ENCODE measurements at places on chromosomes 2 and 18. TPM values are rescaled to one million over a fixed set of nuclear protein-coding genes. Genes with fewer than 3 reads are reported as not detected.
A peak's percentile ranks its signal among the peaks of the same experiment; 100 is the strongest.

Gene INHBB
- not detected for total RNA-seq

Gene CACNB4
- total RNA-seq: 0.32 TPM

Gene ARHGAP25
- total RNA-seq: 95.9 TPM

Gene ACVR1
- 27.5 TPM for total RNA-seq

Gene GPR45
- not detected for total RNA-seq

Gene NOL4
- total RNA-seq: not detected

Gene SCN7A
- total RNA-seq: not detected

Gene CRACDL
- 0.16 TPM for total RNA-seq

Gene CENPO
- 54.8 TPM for total RNA-seq

- H3K4me1 ChIP-seq: peaks cover 6% of the 10 kb centered on the region
- ATAC-seq: no peak
- peaks cover 4% of the 10 kb centered on the region for H3K36me3 ChIP-seq
- H3K27me3 ChIP-seq: no peaks in the 10 kb centered on the region
These were observed 15.5 kb upstream of the IL1RN start for GRCh38 chr2:113111823-113112287.

GRCh38 chr18:65269375-65269774, 481.4 kb upstream of the CDH7 start:
- H3K27me3 ChIP-seq: no peaks in the 10 kb centered on the region
- H3K27ac ChIP-seq: no peak overlapping the region
- H3K4me1 ChIP-seq: no peaks in the 10 kb centered on the region
- no peak for ATAC-seq
- H3K36me3 ChIP-seq: no peaks in the 10 kb centered on the region
- H3K4me3 ChIP-seq: no peak overlapping the region

DNA sequence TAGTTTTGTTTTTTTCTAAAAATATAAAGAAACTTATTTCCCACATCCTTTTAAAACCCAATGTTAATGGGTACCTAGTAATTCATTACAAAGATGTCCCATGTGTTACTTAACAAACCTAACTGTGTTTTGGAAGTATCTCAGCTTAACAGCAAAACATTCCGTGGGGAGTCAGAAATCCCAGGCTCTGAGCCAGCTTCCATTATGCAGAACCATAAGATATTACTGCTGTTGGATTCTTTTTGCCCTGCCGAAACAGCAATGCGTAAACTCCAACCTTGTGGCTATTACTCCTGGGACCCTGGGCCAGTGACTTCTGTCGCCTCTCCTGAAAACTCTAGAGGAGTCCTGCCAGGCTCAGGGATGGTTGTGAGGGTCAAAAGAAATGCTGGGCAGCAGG, 174.1 kb downstream of the UXS1 start:
- H3K36me3 ChIP-seq: no peaks in the 10 kb centered on the region
- H3K4me3 ChIP-seq: no peak overlapping the region
- peaks cover 4% of the 10 kb centered on the region for H3K4me1 ChIP-seq
- ATAC-seq: no peak
- H3K27ac ChIP-seq: no peak overlapping the region

GRCh38 chr18:79528846-79529245, 133.1 kb downstream of the NFATC1 start:
- ATAC-seq: no peak
- no peak overlapping the region for H3K27ac ChIP-seq
- no peaks in the 10 kb centered on the region for H3K27me3 ChIP-seq
- peaks cover 16% of the 10 kb centered on the region for H3K4me1 ChIP-seq
- no peak overlapping the region for H3K4me3 ChIP-seq
- H3K36me3 ChIP-seq: peaks cover 55% of the 10 kb centered on the region

- no peak for ATAC-seq
- no peaks in the 10 kb centered on the region for H3K4me1 ChIP-seq
- H3K4me3 ChIP-seq: no peak overlapping the region
- no peaks in the 10 kb centered on the region for H3K36me3 ChIP-seq
- H3K27ac ChIP-seq: no peak overlapping the region
These were observed 82.8 kb downstream of the INHBB start for GRCh38 chr2:120428748-120429147.

- H3K27me3 ChIP-seq: no peaks in the 10 kb centered on the region
- peak overlapping the region; percentile 99 for H3K27ac ChIP-seq
- peak overlapping the region; percentile 94 for H3K4me3 ChIP-seq
- ATAC-seq: no peak
- H3K4me1 ChIP-seq: peaks cover 29% of the 10 kb centered on the region
These were observed 559 bp downstream of the MYL12A start for GRCh38 chr18:3248062-3248657.

- no peaks in the 10 kb centered on the region for H3K27me3 ChIP-seq
- ATAC-seq: no peak
- H3K4me1 ChIP-seq: no peaks in the 10 kb centered on the region
- H3K36me3 ChIP-seq: no peaks in the 10 kb centered on the region
- no peak overlapping the region for H3K27ac ChIP-seq
- no peak overlapping the region for H3K4me3 ChIP-seq
These were observed 113.6 kb downstream of the CDH2 start for GRCh38 chr18:28063271-28063761.

DNA sequence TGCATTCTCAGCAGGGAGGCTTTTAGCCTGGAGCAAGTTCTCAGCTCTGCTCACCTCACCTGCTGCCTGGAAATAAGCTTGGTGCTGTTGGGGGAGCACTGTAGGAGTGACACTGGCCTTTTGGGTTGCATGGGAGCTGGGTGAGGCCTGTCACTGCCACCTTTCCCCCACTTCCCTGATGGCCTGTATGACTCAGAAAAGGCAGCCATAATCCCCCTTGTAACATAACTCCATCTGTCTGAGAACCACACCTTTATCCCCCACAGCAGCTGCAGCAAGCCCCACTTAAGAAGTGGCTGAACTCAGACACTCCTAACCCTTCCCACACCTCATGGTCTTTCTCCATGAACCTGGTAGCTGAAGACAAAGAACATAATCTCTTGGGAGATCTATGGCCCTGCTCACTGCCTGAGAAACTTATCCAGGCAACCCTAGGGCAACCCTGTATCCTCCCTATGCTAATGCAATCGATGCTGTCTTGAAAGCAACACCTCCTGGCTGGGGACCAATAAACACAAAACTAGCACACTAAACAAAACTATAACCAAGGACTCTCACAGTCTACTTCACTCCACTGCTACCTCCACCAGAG, 258.9 kb upstream of the OSR1 start:
- H3K27ac ChIP-seq: no peak overlapping the region
- H3K4me1 ChIP-seq: no peaks in the 10 kb centered on the region
- peaks cover 17% of the 10 kb centered on the region for H3K27me3 ChIP-seq
- ATAC-seq: no peak
- H3K36me3 ChIP-seq: no peaks in the 10 kb centered on the region

DNA sequence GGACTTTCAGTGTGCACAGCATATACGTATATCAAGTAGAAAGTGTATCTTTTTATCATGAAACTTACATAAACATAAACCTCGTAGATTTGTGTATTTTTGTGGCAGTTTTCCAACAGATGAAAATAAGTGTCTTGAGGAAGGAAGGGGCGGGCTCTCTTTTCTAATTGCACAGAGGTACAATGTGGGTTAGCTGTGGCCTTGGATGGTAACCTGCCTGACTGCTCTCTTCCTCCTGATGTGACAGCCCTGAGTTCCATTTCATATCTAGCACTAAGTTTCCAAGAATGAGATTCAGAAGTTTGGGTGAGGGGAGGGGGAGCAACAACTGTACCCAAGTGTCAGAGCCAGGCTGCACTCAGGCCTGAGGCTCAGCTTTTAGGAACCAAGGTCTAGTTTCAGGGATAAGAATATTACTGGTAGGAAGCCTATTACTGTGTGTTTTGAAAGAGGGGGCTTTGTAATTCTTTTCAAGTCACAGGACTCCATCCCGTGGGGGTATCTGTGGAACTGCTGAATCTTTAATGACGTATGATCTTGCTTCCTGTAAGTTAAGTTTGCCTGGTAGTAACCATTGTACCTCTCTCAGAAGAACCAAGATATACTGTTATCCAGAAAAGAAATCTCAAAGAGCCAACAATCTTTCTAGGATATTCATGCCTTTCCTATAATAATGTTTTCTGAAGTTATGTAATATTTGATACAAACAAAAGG, 483.7 kb downstream of the PTPRM start:
- peak; percentile 16 for ATAC-seq
- H3K36me3 ChIP-seq: no peaks in the 10 kb centered on the region
- peak overlapping the region; percentile 81 for H3K27ac ChIP-seq
- H3K4me1 ChIP-seq: peaks cover 4% of the 10 kb centered on the region
- H3K27me3 ChIP-seq: no peaks in the 10 kb centered on the region

DNA sequence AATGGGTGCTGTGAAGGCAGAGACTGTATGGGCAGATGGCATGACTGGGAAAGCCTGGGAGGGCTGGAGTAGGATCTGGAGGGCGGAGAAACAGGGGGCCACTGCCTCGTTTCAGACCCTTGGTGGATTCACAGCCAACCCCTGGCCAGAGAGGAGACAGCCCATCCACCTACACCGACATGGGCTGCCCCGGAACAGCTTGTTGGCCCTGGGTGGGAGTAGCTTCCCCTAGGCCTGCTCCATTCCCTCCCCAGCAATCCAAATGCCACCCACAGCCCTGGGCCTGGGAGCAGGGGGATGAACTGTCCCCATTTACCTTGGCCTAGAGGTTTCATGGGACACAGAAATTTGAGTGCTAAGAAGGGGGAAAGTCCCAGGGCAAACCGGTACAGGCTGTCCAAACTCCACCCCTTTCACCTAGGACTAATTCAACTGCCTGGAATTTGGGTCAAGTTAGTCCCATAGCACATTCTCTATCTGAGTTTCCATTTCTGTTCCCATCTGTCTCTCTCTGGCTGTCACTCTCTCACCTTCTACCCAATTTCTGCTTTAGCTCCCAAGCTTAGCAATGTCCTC, 37.0 kb downstream of the LBH start:
- H3K4me1 ChIP-seq: peaks cover 41% of the 10 kb centered on the region
- H3K27ac ChIP-seq: peak overlapping the region; percentile 97
- peaks cover 38% of the 10 kb centered on the region for H3K36me3 ChIP-seq
- H3K4me3 ChIP-seq: peak overlapping the region; percentile 84
- no peaks in the 10 kb centered on the region for H3K27me3 ChIP-seq
- ATAC-seq: no peak

DNA sequence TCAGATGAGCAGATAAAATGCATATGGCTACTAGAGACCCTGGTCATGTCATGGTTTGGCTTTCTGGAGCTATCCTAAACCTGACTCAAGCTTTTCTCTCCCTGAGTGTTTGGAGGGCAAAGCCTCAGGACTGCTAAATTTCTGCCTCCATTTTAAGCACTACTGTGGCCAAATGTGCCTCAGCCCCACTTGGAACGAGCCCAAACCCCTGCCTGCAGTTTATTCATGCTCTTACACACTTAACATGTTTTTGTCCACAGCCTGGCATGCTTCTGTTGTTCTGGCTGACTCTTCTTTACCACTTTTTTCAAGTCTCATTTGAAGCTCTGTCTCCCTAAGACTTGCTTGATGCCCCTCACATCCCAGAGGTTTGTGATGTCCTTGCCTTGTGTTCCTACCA, 24.7 kb downstream of the MGAT5 start:
- H3K36me3 ChIP-seq: peaks cover 72% of the 10 kb centered on the region
- no peak for ATAC-seq
- peak overlapping the region; percentile 15 for H3K4me3 ChIP-seq
- no peaks in the 10 kb centered on the region for H3K27me3 ChIP-seq
- H3K27ac ChIP-seq: no peak overlapping the region

DNA sequence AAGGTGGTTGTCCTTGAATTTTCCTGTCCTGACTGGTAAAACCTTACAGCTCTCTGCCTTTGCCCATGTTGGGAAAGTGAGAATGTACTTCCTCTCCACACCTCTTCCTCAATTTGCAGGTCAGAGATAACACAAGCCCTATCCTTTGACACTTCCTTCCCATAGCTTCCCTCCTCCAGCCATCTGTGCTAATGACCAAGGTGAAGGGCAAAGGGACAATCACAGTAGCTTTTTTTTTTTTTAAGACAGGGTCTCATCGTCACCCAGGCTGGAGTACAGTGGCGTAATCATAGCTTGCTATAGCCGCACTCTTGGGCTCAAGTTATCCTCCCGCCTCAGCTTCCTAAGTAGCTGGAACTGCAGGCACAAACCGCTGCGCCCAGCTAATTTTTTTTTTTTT, 24.3 kb upstream of the STPG4 start:
- peaks cover 14% of the 10 kb centered on the region for H3K4me1 ChIP-seq
- H3K27me3 ChIP-seq: no peaks in the 10 kb centered on the region
- no peak overlapping the region for H3K4me3 ChIP-seq
- ATAC-seq: no peak
- H3K36me3 ChIP-seq: peaks cover 27% of the 10 kb centered on the region

GRCh38 chr18:48934415-48934722, 16.4 kb downstream of the SMAD7 start:
- no peak for ATAC-seq
- peak overlapping the region; percentile 90 for H3K27ac ChIP-seq
- H3K4me3 ChIP-seq: peak overlapping the region; percentile 90
- peaks cover 68% of the 10 kb centered on the region for H3K36me3 ChIP-seq
- no peaks in the 10 kb centered on the region for H3K27me3 ChIP-seq

DNA sequence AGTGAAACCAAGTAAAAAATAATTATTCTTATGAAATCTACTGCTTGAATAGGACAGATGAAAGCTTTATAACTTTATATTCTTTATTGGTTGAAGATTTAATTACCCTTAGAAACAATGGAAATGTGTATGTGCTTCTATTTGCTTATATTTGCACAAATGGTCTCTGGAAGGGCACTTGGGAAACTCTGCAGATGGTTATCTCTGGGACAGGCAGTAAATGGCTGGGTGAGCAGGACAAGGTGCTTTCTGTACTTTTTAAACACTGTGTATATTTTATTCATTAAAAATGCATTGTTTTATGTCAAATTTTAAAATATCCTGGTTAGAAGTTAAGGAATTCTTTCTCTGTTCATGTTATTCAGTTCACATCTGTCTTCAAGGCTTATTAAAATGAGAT, 131.1 kb downstream of the LRRTM4 start:
- H3K4me1 ChIP-seq: no peaks in the 10 kb centered on the region
- no peaks in the 10 kb centered on the region for H3K36me3 ChIP-seq
- H3K27me3 ChIP-seq: no peaks in the 10 kb centered on the region
- H3K27ac ChIP-seq: no peak overlapping the region

DNA sequence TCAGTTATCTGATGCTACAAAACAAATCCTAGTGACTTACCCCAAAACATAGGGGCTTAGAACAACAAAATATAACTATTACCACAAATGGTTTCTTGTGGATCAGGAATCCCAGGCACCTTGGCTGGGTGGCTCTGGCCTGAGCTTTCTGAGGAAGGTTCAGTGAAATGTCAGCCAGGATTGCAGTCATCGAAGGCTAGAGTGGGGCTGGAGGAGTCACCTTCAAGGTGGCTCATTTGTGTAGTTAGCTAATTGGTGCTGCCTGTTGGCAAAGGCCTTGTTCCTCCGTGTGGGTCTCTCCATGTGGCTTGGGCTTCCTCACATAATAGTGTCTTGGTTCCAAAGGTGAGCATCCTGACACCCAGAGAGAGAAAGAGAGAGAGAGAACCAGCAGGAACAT, 57.4 kb downstream of the COPS8 start:
- no peak overlapping the region for H3K27ac ChIP-seq
- ATAC-seq: no peak
- H3K36me3 ChIP-seq: no peaks in the 10 kb centered on the region
- H3K4me1 ChIP-seq: no peaks in the 10 kb centered on the region
- no peak overlapping the region for H3K4me3 ChIP-seq

- no peaks in the 10 kb centered on the region for H3K4me1 ChIP-seq
- no peak overlapping the region for H3K4me3 ChIP-seq
- H3K27ac ChIP-seq: no peak overlapping the region
- no peak for ATAC-seq
- no peaks in the 10 kb centered on the region for H3K36me3 ChIP-seq
These were observed 102.4 kb downstream of the CACNB4 start for GRCh38 chr2:151996243-151997003.

- H3K27me3 ChIP-seq: no peaks in the 10 kb centered on the region
- H3K4me1 ChIP-seq: no peaks in the 10 kb centered on the region
- H3K27ac ChIP-seq: no peak overlapping the region
These were observed 8.2 kb downstream of the KCNJ3 start for GRCh38 chr2:154706660-154707059.

All from activated T-helper 17 cell treated with anti-CD3 and anti-CD28 coated beads, Interleukin-2, amount 50 U/mL, for 72 hours (primary cell).